Activated CD4-positive, alpha-beta T cell treated with anti-CD3 and anti-CD28 coated beads, Interleukin-2, amount 50 U/mL, for 24 hours (primary cell): ENCODE measurements at places on chromosomes 6 and 20.

- DNase-seq, result no peak
Observed at GRCh38 chr6:151624900-151625536, 131.2 kb downstream of the CCDC170 start.

DNA sequence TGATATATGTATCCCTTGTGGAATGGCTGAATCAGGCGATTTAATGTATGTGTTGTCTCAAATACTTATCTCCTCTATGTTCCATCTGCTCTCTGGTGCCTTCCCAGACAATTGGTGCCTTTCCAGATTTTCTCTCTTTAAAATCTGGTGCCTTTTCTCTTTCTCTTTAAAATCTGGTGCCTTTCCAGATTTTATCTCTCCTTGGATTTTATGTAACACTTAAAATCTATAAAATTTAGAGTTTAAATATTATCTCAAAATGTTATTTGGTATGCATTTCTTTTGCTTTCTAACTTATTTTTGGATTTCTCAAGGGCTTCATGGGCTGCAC is 116.3 kb downstream of the KIF13A start:
- DNase-seq, result no peak

GRCh38 chr6:91094806-91095475 is 508.1 kb upstream of the MAP3K7 start:
- no peak for DNase-seq

DNA sequence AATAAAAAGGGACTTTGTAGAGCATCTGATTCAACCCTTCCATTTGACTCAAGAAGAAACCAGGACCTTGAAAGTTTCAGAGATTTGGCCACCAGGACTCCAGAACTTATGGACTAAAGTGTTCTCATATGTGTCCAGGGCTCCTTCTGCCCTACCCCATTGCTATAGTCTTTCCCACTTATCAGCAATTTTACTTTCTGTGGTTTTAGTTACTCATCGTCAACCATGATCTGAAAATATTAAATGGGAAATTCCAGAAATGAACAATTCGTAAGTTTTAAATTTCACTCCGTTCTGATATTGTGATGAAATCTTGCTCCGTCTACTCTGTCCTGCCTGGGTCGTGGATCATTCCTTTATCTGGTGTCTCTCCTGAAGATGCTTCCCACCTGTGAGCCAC is 259.8 kb downstream of the PHACTR1 start:
- no peak for DNase-seq

DNA sequence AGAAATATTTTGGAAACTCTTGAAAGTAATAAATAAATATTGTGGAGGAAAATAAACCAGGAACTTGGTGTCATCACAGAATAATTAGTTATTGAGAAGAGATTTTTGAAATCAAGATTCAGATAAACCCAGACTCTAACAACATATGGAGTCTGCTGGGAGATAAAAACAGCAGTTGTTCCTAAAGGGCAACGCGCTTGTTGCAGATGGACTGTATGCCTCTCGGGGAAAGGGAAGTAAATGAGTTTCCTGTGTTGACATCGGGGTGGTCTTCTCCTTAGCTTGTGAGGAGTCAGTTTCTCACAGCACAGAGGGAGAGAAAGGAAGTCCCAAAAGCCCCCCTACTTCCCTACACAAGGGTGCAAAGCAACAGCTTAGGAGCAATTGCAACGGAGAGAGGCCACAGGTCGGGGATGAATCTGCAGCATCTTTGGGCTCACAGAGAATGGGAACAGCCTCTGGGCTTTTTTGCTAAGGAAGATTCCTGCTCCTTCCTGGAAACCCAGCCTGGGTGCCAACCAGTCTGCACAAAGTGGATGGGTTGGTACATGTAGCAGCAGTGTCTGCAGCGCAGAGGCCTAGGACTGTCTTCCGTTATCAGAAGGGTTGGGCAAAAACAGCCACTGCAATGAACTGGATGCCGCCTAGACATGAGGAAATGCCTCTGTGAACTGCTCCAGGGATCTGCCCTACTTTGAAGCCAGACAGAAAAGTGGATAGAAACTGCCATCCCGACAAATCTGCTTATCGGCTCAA is 603.0 kb upstream of the NRSN1 start:
- no peak for DNase-seq

GRCh38 chr6:137112067-137112355 is 61.4 kb downstream of the IL22RA2 start:
- DNase-seq, result no peak

DNA sequence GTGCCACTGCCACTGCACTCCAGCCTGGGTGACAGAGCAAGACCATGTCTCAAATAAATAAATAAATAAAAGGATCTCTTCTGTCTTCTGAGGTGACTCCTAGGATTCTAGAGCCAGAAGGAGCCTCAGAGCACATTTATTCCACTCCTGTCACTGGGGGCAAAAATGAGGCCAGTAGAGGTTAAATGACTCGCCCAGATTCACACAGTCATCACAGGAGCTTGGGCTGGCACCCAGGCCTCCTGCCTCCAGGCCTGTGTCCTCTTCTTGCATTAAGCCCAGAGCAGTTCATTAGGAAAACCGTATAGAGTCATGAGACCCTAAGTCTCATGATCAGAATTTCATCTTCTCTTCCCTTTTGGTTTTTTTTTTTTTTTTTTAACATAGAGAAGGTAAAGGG is 243.3 kb downstream of the NRN1 start:
- DNase-seq, result no peak

- no peak for DNase-seq
Observed at GRCh38 chr20:57714409-57715267, 4.8 kb upstream of the PMEPA1 start.

GRCh38 chr6:168581706-168582105 is 140.7 kb downstream of the SMOC2 start:
- DNase-seq, result no peak
